MCF 10A (cell line): ENCODE measurements at places on chromosomes 4 and X.

DNA sequence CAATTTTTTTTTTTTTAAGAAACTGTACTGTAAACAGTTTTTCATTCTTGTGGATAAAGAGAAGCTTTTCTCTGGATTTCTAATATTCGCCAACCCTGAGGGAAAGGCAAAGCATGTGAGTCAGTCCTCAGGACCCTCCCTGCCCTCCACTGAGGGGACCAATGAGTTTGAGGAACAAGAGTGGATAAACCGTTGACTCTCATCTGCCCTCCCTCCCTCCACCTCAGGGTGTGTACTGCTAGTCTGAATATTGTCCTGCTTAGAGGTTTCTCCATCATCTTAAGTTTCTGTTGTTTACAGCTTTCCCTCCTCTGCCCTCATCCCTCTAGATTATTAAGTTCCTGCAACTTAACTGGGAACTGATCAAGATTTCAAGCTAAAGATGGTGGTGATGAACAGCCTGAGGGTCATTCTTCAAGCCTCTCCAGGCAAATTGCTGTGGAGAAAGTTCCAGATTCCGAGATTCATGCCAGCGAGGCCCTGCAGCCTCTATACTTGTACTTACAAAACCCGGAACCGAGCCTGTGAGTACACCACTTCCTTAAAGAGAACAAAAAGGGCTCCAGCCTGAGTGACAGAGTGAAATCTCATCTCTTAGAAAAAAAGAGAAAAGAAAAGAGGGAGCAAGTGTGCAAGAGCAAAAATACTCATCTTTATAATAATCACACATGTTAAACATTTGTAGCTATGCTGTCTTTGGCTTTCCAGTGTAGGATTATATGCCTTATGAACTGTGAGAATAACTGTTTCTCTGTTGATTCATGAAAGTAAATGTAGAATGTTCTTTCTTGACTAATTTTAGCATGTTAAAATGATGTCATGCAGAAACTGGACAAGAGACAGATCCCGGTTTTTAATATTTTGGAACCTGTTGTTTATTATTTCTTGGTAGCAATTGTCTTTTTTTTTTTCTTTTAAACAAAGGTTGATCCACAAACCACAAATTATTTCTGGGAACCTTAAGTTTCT lies 11.9 kb downstream of the CA5B start:
- peak overlapping the region; percentile 6 for H3K27ac ChIP-seq
- H3K27me3 ChIP-seq: no peaks in the 10 kb centered on the region
- H3K36me3 ChIP-seq: no peaks in the 10 kb centered on the region
- peaks cover 9% of the 10 kb centered on the region for H3K4me1 ChIP-seq
- no peak overlapping the region for H3K4me3 ChIP-seq
- DNase-seq: no peak

DNA sequence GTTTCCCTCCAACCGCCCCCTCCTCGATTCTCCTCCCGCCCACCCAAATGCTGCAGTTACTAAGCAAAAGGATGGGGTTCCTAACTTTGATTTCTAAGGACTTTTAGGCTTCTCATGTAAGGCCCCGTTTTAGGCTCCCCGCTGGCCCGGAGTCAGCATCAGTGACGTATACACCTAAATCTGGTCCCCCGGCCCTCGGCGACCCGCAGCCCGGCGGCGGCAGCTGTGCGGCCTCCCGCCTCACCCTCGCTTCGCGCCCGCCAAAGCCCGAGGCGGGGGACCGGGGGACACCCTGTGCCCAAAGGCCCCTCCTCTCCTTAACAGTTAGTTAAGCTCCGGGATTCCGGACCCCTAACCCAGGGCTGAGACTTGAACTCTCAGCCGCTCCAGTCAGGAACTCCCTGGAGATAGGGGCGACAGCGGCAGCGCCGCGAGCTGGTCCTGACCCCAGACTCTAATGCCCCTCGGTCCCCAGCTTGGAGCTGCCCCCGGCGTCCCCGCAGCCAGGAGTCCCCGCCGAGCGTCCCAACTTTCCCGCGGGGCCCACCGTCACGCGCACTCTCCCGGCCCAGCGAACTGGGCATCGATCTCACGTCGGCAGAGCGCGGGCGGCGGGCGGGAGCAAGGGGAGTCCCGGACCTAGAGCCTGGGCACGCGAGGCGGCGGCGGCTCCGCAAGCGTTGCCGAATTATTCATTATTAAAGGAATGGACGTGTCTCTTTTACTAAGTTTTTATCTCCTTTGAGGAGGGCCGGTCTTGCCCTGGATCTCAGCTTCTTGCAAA lies 1.5 kb upstream of the NR3C2 start:
- peak overlapping the region; percentile 98 for H3K4me3 ChIP-seq
- H3K27ac ChIP-seq: no peak overlapping the region
- peaks cover 23% of the 10 kb centered on the region for H3K27me3 ChIP-seq
- no peak for DNase-seq

- no peak for DNase-seq
- no peaks in the 10 kb centered on the region for H3K4me1 ChIP-seq
- H3K4me3 ChIP-seq: no peak within 1 kb of the TSS
- no peaks in the 10 kb centered on the region for H3K36me3 ChIP-seq
- H3K27ac ChIP-seq: no peak within 1 kb of the TSS
Measured at GRCh38 chr4:40196724-40197281, at the start of gene RHOH. TSS of gene RHOH (plus strand) at chr4:40197031. CDS start at chr4:40243387, 46,356 bp downstream.

DNA sequence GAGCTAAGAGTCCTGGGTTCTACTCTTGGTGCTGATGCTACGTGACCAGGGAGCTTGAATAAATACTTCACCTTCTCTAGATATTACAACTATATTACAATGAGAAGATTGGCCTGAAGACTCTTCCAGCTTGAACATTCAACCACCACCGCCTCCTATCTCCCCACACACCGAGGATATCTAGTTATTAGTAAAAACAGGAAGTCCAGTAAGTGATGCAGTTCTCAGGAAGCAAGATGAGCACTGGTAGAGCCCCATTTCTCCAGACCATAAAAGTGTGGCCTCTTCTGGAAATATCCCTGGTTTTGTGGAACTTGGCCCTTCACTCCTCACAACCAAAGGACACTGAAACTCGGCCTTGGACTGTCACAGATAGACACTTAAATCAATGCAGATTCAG lies 18.5 kb downstream of the PJA1 start:
- no peak overlapping the region for H3K27ac ChIP-seq
- H3K27me3 ChIP-seq: peaks cover 60% of the 10 kb centered on the region
- DNase-seq: no peak
- H3K4me3 ChIP-seq: no peak overlapping the region
- H3K4me1 ChIP-seq: no peaks in the 10 kb centered on the region

- DNase-seq: no peak
- H3K27ac ChIP-seq: no peak overlapping the region
- no peaks in the 10 kb centered on the region for H3K36me3 ChIP-seq
Measured at GRCh38 chr4:15696866-15697265, 6.0 kb upstream of the BST1 start.

- no peak overlapping the region for H3K4me3 ChIP-seq
- H3K4me1 ChIP-seq: no peaks in the 10 kb centered on the region
- H3K27ac ChIP-seq: no peak overlapping the region
- no peaks in the 10 kb centered on the region for H3K27me3 ChIP-seq
- H3K36me3 ChIP-seq: no peaks in the 10 kb centered on the region
- no peak for DNase-seq
Measured at GRCh38 chr4:13528821-13529127, 15.5 kb downstream of the NKX3-2 start.

- H3K4me3 ChIP-seq: no peak overlapping the region
- H3K27me3 ChIP-seq: no peaks in the 10 kb centered on the region
- DNase-seq: peak; percentile 19
- no peaks in the 10 kb centered on the region for H3K36me3 ChIP-seq
- H3K27ac ChIP-seq: peak overlapping the region; percentile 54
- peaks cover 21% of the 10 kb centered on the region for H3K4me1 ChIP-seq
Measured at GRCh38 chr4:127249066-127249766, 383.5 kb upstream of the INTU start.

- no peak for DNase-seq
- no peaks in the 10 kb centered on the region for H3K27me3 ChIP-seq
- no peaks in the 10 kb centered on the region for H3K4me1 ChIP-seq
- H3K4me3 ChIP-seq: no peak overlapping the region
- peaks cover 37% of the 10 kb centered on the region for H3K36me3 ChIP-seq
Measured at GRCh38 chr4:7779432-7779768, 160.3 kb downstream of the AFAP1 start.

DNA sequence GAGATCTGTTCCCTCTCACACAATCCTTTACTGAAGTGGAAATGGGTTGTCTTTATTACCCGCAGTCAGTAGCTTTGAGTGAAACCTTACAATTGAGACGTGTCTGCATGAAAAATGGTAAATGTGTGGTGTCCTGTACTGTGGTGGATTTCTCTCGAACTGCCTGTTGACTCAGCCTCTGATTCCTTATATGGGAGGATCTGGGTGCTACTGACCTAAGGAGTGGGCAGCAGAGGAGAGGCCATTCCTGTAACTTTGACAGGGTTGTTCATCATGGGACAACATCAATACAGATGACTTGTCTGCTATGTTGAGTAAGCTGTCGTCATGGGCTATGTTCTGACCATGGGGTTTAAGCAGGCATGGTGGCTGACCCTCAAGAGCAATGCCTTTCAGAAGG lies 159.6 kb upstream of the WDR1 start:
- no peaks in the 10 kb centered on the region for H3K36me3 ChIP-seq
- no peaks in the 10 kb centered on the region for H3K27me3 ChIP-seq
- no peaks in the 10 kb centered on the region for H3K4me1 ChIP-seq
- H3K27ac ChIP-seq: no peak overlapping the region
- H3K4me3 ChIP-seq: no peak overlapping the region

DNA sequence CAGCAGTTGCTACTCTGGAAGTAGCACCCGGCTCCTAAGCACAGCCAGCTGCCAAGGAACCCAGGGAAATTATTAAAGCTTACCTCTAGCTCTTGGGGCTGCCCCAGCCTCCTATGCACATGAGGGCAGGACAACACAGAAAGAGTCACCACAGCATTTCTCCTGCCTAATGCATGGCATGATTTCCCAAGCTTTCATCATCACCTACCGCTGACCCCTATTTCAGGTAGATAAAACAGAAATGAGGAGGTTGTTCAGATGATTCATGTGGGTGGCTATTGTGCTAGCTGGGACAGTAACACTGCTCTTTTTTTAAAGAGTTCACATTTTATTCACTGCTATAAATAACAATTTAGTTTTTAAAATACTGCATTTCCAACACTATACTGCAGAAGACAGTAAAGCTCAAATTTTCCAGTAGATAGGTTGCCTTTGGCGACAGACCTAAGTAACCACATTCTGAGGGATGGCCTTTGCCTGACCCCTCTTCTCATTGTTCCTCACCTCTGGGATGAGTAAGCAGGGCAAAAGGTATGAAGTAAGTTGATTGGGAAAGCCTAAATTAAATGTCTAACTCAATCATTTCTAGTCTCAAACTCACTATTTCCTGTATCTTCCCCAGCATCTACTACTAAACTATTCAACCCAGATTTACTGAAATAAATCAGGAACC lies 16.7 kb downstream of the CASK start:
- peaks cover 42% of the 10 kb centered on the region for H3K27me3 ChIP-seq
- peaks cover 4% of the 10 kb centered on the region for H3K36me3 ChIP-seq
- H3K4me1 ChIP-seq: peaks cover 15% of the 10 kb centered on the region
- DNase-seq: peak; percentile 69
- H3K4me3 ChIP-seq: no peak overlapping the region

GRCh38 chr4:15868826-15869413 lies 69.6 kb downstream of the FGFBP1 start:
- no peak for DNase-seq
- no peaks in the 10 kb centered on the region for H3K27me3 ChIP-seq
- H3K4me3 ChIP-seq: no peak overlapping the region
- no peaks in the 10 kb centered on the region for H3K36me3 ChIP-seq
- no peaks in the 10 kb centered on the region for H3K4me1 ChIP-seq

DNA sequence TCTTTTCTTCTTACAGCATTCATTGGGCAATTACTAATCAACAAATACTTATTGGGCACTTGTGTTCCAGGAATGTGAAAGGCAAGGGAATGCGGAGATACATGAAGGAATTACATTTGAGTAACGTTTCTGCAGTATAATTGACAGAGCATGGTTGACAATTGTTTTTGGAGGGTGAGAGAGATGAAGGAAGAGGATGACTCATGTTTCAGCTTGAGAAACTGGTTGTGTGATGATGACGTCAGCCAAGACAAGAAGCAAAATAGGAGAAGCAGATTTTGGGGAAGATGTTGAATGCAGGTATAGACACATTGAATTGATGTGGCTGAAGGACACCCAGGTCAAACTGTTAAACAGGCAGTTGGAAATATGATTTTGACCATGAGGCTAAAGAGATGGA lies 8.0 kb upstream of the CPEB2 start:
- no peaks in the 10 kb centered on the region for H3K27me3 ChIP-seq
- H3K4me1 ChIP-seq: peaks cover 12% of the 10 kb centered on the region
- peaks cover 6% of the 10 kb centered on the region for H3K36me3 ChIP-seq

DNA sequence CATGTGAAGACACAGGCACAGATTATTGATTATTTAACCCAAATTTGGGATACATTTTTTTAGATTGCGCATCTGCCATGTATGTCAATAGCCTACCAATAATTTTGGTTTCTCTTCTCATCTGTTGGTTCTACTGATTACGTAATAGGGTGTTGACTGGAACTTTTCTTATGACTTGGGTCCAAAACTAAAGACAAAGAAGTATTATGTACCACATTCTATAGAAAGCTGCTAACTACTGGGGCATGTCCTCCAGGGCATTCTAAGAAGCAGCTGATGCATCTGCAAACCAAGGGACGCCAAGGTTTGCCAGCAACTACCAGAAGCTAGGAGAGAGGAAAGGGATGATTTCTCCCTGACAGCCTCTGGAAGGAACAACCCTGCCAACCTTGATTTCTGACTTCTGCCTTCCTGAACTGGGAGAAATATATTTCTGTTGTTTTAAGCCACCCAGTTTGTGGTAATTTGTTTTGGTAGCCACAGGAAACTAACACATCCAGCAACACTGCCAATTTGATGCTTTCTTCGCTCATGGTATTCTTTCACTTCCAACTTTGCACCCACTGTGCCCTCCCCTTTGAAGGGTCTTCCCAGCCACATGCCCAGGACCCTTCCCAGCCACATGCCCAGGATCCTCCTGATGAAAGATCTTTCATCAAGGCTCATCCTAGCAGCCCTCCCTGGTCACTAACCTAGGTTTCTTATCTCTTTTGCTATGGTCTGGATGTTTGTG lies 15.9 kb upstream of the TLR1 start:
- no peak overlapping the region for H3K4me3 ChIP-seq
- H3K27ac ChIP-seq: no peak overlapping the region
- DNase-seq: no peak
- H3K4me1 ChIP-seq: peaks cover 7% of the 10 kb centered on the region
- peaks cover 7% of the 10 kb centered on the region for H3K36me3 ChIP-seq
- no peaks in the 10 kb centered on the region for H3K27me3 ChIP-seq

- H3K36me3 ChIP-seq: no peaks in the 10 kb centered on the region
- no peaks in the 10 kb centered on the region for H3K4me1 ChIP-seq
- DNase-seq: no peak
- no peak overlapping the region for H3K27ac ChIP-seq
- H3K4me3 ChIP-seq: no peak overlapping the region
Measured at GRCh38 chr4:142809559-142809958, 36.5 kb downstream of the INPP4B start.
